Stimulated activated CD4-positive, alpha-beta T cell treated with anti-CD3 and anti-CD28 coated beads, Interleukin-12 subunit alpha, Interleukin-12 subunit beta, amount 100 ng/mL, for 24 hours (primary cell): ENCODE measurements at places on chromosomes 12 and 14.
A peak's percentile ranks its signal among the peaks of the same experiment; 100 is the strongest.

DNA sequence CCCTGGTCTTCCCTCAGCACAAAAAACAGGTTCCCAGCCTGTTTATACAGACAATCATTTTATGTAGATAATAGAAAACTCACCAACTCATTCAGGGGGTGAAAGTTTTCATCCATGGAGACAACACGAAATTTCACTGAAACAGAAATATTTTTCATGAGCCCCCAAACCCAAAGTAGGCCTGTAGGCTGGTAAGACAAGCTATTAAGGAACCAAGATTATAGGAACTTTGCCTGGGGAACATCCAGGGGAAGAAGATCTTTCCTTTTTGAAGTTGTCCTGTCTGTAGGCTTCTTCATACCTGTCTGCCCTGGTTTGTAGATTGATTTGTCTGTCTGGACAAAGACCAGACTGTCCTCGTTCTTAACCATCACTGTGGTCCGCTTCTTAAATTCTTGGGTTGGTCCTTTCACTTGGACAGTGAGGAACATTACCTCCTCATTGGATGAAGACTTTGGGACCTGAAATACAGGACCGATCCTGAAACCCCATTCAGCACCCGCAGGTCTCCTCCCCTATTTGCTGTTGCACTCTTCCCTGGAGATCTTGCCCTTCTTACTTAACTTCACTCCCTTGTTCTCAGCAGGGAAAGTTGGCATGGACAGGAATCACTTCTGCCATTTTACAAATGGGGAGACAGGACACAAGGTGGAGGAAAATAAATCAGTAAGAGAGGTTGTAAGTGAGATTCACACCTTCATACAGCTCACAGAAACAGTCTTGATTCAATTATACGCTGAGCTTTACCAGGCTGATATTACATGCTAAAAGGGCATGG, 3.5 kb downstream of the A2M start:
- no peak for DNase-seq

DNA sequence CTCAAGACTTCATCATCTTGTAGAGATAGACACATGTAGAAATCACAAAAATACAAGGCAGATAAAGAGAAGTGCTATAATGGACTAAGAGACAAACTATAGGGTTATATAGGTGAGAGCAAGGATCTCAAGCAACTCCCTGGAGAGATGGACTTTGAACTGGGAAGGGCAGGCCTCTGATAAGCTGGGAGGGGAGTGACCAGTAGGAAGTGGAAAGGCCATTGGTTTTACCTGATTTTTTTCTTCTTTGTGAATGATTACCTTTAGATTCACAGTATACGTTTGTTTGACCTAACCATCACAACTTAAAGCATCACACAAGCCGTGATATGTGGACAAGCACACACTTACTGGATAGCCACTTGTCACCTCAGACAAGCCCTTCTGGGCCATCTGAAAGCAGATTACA, 5.2 kb upstream of the TEP1 start:
- DNase-seq: no peak

DNA sequence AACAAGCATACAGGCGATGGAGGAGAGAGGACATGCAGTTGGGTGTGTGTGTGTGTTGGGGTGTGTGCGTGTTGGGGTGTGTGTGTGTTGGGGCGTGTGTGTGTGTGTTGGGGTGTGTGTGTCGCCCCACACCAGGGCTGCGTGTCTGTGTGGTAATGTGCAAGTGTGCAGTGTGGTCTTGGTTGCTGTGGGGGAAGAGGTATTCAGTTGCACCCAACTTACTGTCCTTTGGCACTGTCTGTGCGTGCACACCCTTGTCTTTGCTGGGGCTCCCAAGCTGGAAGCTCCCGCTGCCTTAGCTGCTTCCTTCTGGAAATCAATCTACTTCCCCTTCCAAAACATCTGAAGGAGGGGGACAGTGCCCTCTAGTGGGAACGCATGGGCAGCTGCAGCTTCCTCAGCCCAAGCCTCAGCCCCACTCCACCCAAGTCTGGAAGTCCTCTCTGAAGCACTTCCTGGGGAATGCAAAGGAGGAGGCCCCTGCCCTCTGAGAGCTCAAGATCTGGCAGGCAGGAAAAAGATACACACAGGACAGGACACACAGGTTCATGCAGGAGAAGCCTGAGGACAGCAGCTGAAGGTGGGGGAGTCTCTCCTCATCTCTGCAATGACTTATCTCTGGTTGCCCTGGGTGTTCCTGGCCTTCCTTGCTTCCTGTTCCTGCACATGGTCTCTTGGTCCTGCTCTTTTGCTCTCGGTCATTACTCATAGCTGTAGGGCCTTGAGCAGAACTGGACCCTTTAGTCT, 13.1 kb downstream of the ASIC1 start:
- DNase-seq: peak; percentile 65

DNA sequence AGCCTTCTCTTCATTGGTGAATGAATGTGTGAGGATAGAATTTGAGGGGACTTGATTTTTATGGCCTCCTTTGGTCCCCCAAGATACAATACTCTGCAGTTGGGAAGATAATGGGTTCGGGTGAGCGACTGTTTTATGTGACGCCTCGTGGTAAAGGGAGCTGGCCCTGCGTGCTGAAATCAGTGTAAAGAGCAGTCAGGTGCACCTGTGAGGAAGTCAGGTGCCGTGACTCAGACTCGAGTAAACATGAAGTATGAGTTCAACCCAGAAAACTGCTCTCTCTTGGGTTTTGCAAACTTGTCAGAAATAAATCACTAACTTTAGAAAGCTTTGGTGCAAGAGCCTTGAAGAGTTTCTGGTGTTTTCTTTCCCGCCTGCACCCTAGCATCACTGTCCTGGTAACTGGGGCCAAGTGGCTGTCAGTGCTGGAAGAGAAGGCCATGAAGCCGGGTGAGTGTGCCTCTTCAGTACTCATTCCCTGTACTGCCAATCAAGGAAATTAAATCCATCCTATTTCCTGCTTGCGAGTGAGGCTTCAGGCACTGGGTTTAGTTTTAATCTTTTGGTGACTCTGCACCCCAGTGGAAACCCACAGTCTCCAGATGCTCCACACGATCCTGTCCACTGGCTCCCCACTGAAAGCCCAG, 59.2 kb downstream of the AACS start:
- DNase-seq: no peak

DNA sequence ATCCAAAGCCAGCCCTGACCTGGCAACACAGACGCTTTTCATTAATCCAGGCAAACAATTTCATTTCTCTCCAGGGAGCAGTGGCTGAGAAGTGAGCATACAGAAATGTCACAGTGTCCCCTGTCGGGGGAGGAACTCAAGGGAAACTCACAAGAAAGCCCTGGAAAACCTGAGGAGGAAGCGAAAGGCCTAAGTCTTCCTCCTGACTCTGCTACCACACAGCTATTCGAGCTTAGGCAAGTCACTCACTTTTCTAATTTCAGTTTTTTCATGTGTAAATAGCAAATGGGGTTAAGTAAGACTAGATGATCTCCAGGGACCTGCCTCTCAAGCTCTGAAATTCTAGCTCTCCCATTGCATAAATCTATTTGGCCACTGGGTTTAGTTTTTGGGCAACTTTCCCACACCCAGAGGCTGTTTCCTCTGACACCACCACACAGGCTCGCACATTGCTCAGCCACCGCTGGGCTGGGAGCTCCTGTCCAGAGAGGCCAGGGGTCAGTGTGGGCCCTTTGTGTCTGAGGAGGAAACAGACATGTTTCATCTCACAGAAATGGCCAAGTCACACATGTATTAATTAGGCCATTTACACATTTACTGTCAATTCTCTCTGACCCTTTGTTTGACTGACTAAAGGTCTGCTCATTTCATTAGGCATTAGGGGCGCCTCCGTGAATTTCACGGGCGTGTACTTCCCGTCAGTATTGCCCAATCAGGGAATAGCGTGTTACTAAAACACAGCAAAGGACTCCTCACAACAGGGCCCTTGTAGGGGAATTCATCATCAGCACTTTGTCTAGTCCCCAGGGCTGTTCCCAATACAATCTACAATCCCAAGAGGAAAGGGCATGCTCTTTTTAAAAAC, 9.8 kb upstream of the PNMA1 start:
- DNase-seq: no peak

DNA sequence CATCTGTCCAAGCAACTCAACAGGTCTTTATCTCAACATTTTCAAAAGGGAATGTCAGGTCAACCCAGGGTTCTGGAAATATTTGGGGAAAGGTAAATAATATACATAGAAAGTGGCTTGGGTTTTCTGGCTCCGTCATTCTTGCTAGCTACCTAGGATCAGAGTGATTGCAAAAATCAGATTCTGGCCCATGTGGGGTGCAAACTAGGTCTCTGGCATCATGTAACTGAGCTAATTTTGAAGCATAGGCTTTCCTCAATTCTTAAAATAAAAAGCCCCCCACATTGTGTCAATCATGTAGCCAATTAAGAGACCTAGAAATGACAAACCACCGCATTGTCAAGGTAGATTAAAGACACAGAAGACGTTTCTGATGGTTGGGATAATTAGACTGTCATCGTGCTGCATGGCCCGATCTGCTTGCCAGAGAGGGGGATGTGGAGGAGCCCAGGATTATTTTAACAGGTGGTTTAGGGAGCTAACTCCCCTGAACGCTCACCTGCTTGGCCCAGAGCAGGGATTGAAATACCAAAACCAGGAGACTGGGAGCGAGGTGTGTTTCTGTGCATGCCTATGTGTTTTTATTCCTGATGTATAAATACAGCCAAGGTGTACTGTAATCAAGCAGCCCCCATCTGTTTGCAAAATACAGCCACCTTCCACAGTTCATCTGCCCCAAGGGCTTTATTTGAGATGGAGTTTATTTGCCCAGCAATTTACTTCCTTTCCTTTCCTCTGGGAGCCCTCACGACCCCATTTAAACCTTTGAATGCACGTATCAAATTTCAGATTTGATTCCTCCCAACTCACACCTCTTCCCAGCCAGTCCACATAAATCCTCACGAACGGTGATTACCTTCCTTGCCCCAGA, 189.5 kb downstream of the TTC8 start:
- no peak for DNase-seq

DNA sequence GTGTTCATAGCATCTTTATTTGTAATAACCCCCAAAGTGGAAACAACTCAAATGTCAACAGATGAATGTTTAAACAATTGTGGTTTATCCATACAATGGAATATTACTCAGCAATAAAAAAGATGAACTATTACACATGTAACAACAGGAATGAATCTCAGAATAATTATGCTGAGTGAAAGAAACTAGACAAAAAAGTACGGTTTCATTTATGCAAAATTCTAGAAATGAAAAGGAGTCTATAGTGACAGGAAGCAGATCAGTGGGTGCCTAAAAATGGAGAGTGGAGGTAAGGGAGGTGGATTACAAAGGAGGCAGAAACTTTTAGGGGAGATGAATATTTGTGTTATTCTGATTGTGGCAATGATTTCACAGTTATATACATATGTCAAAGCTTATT, 4.8 kb downstream of the PRKCH start:
- no peak for DNase-seq

- DNase-seq: peak; percentile 49
Observed at GRCh38 chr12:121530600-121531355, 50.0 kb downstream of the KDM2B start.

DNA sequence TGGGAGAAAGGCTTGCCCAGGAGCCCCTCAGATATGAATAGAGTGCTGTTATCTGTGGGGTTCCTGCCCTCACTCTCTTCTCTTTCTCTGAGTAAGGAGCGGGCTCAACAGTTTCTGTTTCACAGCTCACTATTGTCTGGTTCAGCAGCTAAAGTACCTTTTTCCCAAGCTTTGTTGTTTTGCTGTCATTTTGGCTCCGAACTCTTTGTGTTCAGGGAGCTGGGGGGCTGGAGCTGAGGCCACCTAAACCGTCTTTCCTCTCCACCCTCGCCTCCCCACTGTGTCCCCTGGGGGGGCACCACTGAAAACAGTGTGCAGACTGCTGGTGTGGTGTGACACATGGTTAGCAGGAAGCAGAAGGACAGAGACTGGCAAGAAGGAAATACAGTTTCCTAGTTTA, 51.4 kb downstream of the FBXW8 start:
- no peak for DNase-seq

DNA sequence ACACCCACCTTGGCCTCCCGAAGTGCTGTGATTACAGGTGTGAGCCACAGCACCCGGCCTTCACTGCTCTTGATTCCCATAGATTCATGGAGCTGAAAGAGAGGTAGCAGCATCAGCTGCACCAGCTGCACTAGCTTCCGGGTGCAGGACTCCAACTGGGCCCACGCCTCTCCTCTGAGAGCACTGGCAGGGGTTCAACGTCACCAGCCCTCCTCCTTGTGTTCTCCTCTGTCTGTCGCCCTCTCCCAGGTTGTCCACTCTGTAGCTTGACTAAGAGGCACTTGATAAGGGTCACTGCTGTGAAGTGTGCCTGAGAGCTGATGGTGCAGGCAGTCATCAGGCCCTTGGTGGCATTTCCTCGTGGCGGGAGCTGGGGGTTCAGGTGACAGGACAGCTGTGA, 28.3 kb downstream of the MLXIP start:
- no peak for DNase-seq
